Cortex of kidney (tissue), 1 donor: ENCODE measurements at places on chromosomes 5 and 9.

DNA sequence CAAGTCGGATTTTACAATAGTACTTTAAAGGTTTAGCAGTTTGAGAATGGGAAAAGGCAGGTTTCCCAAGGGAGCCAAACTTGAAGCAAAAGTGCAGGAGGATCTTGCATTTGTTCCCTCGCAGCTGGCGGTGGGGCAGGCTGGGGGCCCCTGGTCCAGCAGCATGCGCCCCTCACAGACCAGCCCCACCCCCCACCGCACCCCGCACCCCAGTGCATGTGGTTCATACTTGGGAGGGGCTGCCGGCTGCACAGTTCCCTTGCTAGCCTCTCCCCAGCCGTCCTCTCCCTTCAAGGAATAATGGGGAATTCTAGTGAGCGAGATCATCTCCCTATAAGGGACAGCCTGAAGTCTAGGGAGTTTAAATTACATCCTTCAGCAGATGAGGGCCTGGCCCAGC, 273.1 kb upstream of the IRX2 start:
- DNase-seq, result no peak

GRCh38 chr5:135423146-135423845, 23.9 kb downstream of the DCANP1 start:
- no peak for DNase-seq

DNA sequence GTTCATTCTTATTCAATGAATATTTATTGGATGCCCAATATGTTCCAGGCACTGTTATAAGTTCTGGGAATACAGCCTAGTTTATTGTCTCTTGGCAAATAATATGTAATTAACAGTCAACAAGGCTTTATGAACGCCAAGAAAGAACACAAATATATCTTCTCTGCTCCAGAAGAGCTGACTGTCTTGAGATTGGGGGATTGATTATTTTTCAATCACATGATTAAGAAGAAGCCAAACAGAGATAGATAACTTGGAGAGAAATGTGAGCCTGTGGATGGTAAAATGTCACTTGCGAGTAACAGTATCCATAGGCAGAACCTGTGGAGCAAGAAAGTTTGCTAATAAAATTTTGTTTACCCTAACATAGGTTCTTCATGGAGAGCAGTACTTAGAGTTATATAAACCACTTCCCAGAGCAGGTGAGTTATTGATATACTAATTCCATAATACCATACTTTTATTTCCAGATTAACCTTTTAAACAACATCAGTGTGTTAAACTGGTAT, 49.4 kb downstream of the HSD17B4 start:
- no peak for DNase-seq

- DNase-seq, result no peak
Measured at GRCh38 chr9:108002371-108002956, 512.9 kb upstream of the KLF4 start.

GRCh38 chr9:117286245-117286644, 128.6 kb downstream of the ASTN2 start:
- DNase-seq, result no peak

- DNase-seq, result no peak
Measured at GRCh38 chr5:65262649-65263059, 219.1 kb downstream of the ADAMTS6 start.

DNA sequence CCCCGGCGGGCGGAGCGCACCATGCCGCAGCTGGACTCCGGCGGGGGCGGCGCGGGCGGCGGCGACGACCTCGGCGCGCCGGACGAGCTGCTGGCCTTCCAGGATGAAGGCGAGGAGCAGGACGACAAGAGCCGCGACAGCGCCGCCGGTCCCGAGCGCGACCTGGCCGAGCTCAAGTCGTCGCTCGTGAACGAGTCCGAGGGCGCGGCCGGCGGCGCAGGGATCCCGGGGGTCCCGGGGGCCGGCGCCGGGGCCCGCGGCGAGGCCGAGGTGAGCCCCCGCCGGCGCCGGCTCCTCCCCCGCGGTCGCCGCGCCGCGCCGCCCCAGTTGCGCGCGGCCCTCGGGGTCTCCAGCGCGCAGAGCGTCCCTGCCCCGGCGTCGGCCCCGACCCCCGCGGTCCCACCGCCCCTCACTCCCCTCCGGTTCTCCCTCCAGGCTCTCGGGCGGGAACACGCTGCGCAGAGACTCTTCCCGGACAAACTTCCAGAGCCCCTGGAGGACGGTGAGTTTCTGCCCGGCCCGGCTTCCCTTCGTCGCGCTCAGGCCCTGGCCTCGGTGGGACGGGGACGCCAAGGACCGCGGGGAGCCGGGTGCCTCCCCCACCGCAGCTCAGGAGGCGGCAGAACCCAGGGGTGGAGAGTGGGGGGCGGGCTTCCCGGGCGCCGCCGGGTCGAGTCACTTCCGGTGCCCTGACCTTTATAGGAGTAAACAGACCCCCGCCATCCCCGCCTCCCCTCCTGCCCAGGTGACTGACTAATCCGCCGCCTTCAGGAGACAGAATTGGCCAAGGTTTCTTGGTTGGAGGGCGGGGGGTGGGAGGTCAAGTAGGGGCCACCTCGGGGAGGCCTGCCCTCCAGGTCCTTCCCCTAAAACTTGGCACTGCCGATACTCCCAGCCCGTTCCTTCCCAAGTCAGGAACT, 665 bp downstream of the TCF7 start:
- no peak for DNase-seq

GRCh38 chr9:111720174-111720573, 58.8 kb downstream of the GNG10 start:
- no peak for DNase-seq

DNA sequence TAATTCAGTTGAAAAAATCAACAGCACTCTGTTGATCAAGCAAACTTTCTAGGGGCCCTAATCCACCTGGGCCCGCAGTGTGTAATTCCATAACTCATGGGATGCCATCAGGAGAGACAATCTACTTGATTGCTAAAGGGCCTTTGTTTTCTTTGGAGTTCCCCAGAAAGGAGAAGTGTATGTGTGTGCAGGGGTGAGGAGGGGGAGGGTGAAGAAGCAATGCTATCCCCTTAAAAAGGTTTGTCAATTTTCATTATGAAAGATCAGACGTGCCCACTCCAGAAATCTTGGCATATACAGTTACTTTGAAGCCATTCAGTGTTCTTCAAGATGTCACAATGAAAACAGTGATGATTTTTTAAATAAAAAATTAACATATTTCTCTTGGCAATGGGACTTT, 6.2 kb downstream of the PARP8 start:
- DNase-seq, result no peak
